ENCODE measurements at places on chromosomes 12 and 14. TPM values are rescaled to one million over a fixed set of nuclear protein-coding genes. Genes with fewer than 3 reads are reported as not detected.

Gene TEP1
- 20.1 TPM for total RNA-seq

Gene SPTB
- not detected for total RNA-seq

Gene RNF212B
- total RNA-seq: not detected

Gene LRRK2
- 4.8 TPM for total RNA-seq

Gene COX8C
- total RNA-seq: not detected

Data from subcutaneous preadipocyte (primary cell).